ENCODE measurements at places on chromosomes 4 and X.

DNA sequence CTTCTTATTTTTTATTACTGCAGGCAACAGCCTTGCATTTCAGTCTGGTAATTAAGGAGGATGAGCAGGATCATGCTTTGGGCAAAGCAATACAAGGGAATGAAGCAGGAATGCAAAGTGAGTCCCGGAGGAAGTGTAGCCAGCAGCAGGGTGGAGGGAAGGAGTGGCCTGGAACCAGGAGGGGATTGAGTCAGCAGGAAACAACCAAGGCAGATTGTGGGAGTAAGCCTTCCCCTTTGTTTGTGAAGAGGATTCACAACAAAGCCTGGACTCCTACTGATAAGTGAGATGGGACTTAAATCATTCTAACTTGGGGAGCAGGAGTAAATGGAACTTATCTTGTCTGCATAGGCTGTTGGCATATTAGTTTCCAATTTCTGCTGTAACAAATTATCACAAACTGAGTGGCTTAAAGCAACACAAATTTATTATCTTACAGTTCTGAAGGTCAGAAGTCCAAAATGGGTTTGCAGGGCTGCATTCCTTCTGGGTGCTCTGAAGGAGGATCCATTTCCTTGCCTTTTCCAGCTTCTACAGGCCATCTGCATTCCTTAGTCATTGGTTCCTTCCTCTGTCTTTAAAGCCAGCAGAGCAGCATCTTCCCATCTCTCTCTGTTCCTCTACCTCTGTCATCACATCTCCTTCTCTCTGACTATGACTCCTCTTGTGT lies 93.2 kb upstream of the AP1S2 start:
- no peak for DNase-seq

GRCh38 chr4:15610855-15611254 lies 44.3 kb downstream of the FBXL5 start:
- no peak for DNase-seq

- DNase-seq, result peak; percentile 17
Measured at GRCh38 chr4:113328514-113328913, 279.1 kb downstream of the ANK2 start.

DNA sequence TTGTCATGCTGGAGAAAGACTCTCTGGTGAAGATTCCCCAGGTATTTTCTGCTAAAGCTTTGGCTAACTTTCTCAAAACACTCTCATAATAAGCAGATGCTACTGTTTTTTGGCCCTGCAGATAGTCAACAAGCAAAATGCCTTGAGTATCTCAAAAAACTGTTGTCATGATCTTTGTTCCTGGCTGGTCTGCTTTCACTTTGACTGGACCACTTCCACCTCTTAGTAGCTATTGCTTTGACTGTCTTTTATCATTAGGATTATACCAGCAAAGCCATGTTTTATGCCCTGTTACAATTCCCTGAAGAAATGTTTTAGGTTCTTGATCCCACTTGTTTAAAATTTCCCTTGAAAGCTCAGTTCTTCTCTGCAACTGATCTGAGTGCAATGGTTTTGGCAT lies 231.5 kb downstream of the SLC7A11 start:
- DNase-seq, result no peak

DNA sequence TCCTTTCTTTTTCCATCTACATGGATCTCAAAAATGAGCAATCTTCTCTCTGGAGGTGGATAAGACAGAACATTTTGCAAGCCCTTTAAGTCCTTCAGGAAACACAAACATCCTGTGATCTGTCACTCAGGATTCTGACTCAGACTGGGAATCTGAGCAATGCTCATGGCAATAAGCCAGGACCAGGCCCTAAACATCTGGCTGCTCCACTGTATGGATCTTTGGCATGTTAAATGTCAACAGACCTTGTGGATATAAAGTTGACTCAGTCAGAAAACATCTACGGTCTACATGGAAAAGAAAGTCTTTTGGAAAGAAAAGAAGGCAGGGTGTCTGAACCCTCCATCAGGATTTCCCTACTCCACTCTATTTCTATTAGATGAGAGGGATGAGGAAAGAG lies 17.8 kb upstream of the CHIC2 start:
- no peak for DNase-seq

DNA sequence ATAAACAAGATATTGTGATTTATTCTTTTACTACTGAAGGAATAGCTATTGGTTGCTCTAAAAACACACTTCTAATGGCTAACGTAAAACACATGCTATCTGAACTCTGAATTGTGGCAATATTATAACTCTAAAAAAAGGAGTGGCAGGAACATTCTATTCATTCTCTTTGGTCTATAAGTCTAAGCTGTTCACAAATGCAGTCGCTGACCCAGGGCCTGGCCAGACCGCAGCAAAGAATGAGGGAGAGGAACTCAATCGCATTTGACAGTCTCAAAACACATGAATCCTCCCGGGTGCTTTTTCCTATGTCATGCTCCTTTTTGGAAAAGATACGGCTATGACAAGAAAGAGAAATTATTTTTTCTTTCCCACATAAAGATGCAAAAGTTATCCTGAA lies 651.6 kb upstream of the PITX2 start:
- no peak for DNase-seq

GRCh38 chr4:93867416-93868001 lies 39.0 kb downstream of the ATOH1 start:
- DNase-seq, result no peak

GRCh38 chr4:143381189-143382118 lies 44.8 kb downstream of the GAB1 start:
- DNase-seq, result no peak
